ENCODE measurements at places on chromosomes 2 and 18.

DNA sequence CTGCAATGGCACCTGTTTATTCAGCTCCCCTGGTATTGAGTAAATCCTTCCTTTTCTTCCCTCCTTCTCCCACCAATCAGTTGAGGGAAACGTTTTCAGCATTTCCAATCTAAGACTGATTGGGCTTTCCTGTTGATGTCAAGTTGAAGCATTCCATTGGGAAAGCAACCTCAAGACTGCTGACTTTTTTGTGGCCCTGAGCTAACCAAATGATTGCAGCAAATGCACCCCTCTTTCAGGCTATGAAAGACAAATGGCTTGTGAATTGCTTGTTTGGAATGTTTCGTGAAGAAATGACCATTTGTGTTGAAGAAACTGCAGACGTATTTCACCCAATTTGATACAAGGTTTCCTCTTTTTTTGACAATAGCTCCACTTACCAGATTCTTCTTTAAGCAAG is 303.5 kb downstream of the EPHA4 start:
- peaks cover 13% of the 10 kb centered on the region for H3K27me3 ChIP-seq
- H3K4me3 ChIP-seq = no peak overlapping the region
- H3K36me3 ChIP-seq = no peaks in the 10 kb centered on the region
- no peak overlapping the region for H3K27ac ChIP-seq

- peaks cover 5% of the 10 kb centered on the region for H3K4me1 ChIP-seq
- DNase-seq = no peak
- no peak overlapping the region for H3K4me3 ChIP-seq
- H3K27ac ChIP-seq = no peak overlapping the region
Measured at GRCh38 chr2:53865264-53865663, 5.5 kb upstream of the GPR75 start.

GRCh38 chr2:200288670-200289429 is 17.6 kb upstream of the SPATS2L start:
- peaks cover 2% of the 10 kb centered on the region for H3K36me3 ChIP-seq
- no peak for DNase-seq
- H3K27me3 ChIP-seq = peaks cover 26% of the 10 kb centered on the region
- peaks cover 2% of the 10 kb centered on the region for H3K4me1 ChIP-seq
- H3K4me3 ChIP-seq = no peak overlapping the region
- no peak overlapping the region for H3K27ac ChIP-seq

GRCh38 chr2:21269382-21269781 is 145.6 kb downstream of the TDRD15 start:
- no peaks in the 10 kb centered on the region for H3K27me3 ChIP-seq
- no peak overlapping the region for H3K27ac ChIP-seq
- no peak for DNase-seq

DNA sequence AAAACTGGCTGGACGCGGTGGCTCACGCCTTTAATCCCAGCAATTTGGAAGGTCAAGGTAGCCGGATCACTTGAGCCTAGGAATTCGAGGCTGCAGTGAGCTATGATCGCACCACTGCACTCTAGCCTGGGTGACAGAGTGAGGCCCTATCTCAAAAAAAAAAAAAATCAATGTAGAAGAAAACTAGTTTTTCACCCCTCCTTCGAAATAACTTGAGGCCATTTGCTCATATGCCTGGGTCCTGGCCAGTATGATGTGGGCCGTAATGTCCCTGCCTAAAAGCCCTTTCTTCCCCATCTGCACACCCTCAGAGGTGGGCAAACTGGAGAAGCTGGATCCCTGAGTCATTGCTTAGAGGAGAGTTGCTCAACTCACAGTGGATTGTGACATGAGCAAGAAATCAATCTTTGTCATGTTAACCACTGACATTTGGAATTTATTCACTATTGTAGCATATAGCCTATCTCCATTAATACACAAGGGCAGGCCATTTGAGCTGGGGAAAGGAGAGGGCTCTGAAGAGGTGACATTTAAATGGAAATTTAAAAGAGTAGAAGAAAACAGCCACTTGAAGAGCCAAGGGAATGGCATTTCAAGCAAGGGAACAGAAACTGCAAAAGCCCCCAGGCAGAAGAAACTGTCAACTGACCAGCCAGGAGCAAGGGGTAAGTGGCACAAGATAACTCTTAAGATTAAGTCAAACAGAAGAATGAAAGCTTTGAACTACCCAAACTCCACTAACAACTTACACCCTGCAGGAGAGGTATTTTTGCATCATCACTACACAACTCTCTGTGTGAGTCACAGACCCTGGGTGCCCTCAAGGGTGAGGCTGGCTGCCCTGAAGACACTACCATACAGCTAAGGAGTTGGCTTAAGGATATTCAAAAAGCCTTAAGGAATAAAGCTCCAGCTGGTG is 7.6 kb upstream of the METTL21A start:
- H3K4me3 ChIP-seq = no peak overlapping the region
- H3K4me1 ChIP-seq = peaks cover 4% of the 10 kb centered on the region
- no peaks in the 10 kb centered on the region for H3K27me3 ChIP-seq
- no peak overlapping the region for H3K27ac ChIP-seq
- H3K36me3 ChIP-seq = no peaks in the 10 kb centered on the region

DNA sequence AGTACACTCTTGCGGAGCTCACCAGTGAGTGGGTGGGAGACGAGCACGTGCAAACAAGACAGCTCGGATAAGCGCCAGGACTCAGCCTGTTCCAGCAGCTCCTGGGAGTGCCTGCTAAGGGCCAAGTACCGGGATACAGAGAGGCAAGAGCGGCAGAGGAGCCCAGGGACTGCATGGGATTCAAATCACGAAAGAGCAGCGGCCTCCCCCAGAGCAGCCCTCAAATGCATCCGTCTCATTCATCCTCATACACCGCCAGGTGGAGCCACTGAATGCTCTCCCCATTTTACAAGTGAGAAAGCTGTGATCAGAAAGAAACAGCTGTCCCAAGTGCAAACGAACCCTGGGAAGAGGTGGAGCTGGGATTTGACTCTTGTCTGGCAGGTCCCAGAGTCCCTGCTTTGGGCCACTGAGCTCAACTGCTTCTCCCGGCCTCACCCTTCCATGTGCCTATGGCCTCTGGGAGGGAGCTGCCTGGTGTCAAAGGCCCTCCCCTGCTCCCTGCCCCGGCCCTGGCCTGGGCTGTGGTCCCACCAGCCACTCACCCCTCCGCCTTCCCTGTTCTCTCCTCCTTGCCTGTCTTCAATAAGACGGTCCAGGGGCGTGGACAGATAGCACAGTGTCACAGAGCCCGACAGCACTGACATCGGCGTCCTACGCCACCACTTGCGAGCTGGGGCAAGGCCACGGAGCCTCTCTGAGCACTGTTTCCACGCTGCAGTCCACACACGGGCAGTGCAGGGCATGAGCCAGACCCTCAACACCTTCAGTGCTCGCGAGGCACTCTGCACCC is 72.8 kb upstream of the TAF1B start:
- DNase-seq = peak; percentile 33
- peak overlapping the region; percentile 80 for H3K27ac ChIP-seq
- H3K27me3 ChIP-seq = no peaks in the 10 kb centered on the region
- H3K4me1 ChIP-seq = peaks cover 23% of the 10 kb centered on the region
- H3K4me3 ChIP-seq = peak overlapping the region; percentile 21

- peaks cover 2% of the 10 kb centered on the region for H3K36me3 ChIP-seq
- no peak overlapping the region for H3K4me3 ChIP-seq
- DNase-seq = no peak
- peaks cover 21% of the 10 kb centered on the region for H3K27me3 ChIP-seq
- H3K4me1 ChIP-seq = peaks cover 2% of the 10 kb centered on the region
Measured at GRCh38 chr2:209821806-209822205, 50.2 kb downstream of the UNC80 start.

DNA sequence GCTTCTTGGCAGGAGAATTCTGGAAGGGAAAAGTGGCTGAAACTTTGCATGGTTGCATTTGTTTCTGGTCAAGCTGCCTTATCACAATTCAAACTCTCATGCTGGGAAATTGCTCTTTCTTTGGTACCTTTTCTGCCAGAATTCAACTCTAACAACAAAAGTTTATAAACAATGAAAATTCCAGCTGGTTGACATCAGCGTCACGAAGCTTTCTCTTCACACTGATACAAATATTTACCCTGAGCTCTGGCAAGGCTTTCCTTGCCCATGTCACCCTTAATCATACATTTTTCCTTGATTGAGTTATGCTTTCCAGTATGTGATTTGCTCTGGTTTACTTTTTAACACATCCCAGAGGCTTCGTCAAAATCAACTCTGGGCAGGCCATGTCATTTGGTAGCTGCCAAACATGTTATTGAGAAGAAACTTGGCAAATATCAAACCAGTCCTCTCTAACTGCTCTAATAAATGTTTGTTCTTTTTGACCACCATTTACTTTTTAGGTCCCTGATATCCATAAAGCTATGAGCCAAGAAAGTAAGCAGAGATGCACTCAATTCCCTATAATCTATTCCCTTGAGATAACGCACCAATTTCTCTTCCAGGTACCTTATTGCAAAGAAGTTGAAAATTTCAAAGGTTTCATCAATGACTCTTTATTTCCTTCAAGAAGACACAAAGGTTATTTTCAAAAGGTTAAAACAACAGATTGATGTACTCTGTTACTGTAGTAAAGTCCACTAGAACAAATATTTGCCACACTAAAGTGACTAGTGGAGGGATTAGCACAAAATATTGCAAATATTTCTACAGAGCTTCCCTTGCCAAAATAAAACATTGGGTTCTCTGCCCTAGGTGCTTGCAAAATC is 1241.1 kb upstream of the ZEB2 start:
- H3K36me3 ChIP-seq = no peaks in the 10 kb centered on the region
- no peak for DNase-seq
- no peaks in the 10 kb centered on the region for H3K27me3 ChIP-seq
- no peak overlapping the region for H3K4me3 ChIP-seq

DNA sequence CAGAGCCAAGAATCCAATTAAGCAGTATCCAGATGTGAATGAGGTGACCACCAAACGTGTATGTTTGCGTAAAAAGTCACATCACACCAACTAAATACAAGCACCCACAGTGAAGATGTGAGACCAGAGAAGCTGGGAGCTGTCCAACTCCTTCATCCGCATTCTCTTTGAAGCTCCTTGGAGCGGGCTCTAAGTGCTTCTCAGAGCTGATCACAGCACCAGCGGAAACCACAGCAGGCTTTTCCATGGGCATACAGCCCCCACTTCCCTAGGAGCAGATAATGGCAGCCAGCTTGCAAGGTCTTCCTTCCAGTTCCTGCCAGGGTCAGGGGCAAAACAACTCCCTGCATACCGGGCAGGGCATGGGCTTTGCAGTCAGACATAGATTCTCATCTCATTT is 36.4 kb downstream of the REEP1 start:
- H3K4me3 ChIP-seq = no peak overlapping the region
- DNase-seq = no peak

GRCh38 chr18:23824240-23824639 is 135.0 kb downstream of the LAMA3 start:
- H3K27me3 ChIP-seq = peaks cover 23% of the 10 kb centered on the region
- H3K4me3 ChIP-seq = no peak overlapping the region
- no peak for DNase-seq
- no peaks in the 10 kb centered on the region for H3K36me3 ChIP-seq
- peaks cover 17% of the 10 kb centered on the region for H3K4me1 ChIP-seq

DNA sequence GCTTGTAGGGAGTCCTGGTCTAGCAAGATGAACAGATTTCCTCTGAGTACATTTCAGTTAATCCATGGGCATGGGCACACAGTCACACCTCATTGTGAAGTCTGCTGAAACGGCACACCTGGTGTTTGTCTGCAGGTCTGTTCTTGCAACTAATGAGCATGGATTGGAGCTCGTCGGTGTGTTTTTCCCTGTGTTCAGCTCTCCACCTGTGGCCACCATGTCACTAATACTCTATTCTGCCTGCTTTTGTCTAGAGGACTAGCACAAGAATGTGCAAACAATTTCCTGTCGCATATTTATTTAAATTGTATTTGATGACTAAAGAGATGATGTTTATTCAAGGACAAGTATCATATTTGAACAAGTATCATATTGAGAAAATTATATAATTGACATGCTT is 24.5 kb upstream of the PPP4R1 start:
- no peak overlapping the region for H3K27ac ChIP-seq
- no peaks in the 10 kb centered on the region for H3K4me1 ChIP-seq
- H3K4me3 ChIP-seq = no peak overlapping the region
- H3K27me3 ChIP-seq = peaks cover 11% of the 10 kb centered on the region
- DNase-seq = no peak

DNA sequence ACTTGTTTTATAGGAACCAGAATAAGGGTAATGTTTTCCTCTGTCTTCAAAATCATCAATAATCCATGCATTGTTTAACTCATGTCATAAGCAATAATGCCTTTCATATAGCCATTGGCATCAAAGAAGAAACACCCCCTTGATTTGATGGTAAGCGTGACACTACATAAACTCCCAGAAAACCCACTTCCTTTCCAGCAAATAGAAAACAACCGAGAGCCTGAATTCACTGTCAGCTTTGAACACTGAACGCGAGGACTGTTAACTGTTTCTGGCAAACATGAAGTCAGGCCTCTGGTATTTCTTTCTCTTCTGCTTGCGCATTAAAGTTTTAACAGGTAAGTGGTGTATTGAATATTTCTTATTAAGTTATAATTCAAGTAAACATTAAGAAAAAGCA is at the start of gene ICOS:
Gene ICOS (plus strand): TSS at position 229 of the 400 bp plus-strand sequence. CDS start 52 bp downstream, at position 281.
- no peak for DNase-seq
- H3K27me3 ChIP-seq = no peaks in the 10 kb centered on the region
- H3K4me1 ChIP-seq = peaks cover 58% of the 10 kb centered on the region
- H3K36me3 ChIP-seq = peaks cover 12% of the 10 kb centered on the region

GRCh38 chr2:200968162-200968561 is 4.7 kb upstream of the ORC2 start:
- H3K36me3 ChIP-seq = peaks cover under 1% of the 10 kb centered on the region
- H3K27me3 ChIP-seq = no peaks in the 10 kb centered on the region
- no peak for DNase-seq
- peak overlapping the region; percentile 32 for H3K27ac ChIP-seq
- H3K4me3 ChIP-seq = peak overlapping the region; percentile 10
- H3K4me1 ChIP-seq = peaks cover 45% of the 10 kb centered on the region

DNA sequence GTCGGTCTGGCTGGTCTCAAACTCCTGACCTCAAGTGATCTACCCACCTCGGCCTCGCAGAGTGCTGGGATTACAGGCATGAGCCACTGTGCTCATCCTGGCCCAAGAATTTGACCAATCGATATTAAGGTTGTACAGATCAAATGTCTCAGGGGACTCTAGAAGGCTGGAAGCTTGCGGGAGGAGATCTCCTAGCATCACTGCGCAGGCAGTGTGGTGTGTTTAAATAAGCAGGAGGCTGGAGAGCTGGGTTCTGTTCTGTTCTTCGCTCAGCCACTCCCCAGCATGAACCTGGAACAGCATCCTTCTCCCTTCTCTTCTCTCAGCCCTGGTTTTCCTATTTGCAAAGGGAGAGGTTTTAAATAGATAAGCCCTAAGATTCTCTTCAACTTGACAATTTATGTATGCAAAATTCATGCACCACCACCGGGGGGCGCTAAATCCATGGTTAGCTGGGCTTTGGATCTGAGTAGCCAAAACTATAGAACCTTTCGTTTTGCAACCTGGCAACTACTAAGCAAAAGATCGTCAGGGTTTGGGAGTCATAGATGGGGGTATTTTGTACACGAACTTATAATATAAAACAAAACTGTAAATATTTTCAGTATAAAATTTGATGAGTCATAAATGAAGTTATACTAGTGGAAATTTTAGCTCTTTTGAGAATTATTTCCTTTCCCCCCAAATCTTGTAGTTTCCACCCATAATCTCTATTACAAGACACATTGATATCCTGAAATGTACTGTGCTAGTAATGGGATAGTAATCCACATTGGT is 60.6 kb downstream of the SLC16A14 start:
- H3K27me3 ChIP-seq = no peaks in the 10 kb centered on the region
- peaks cover 3% of the 10 kb centered on the region for H3K4me1 ChIP-seq
- no peak overlapping the region for H3K4me3 ChIP-seq
- H3K36me3 ChIP-seq = peaks cover 5% of the 10 kb centered on the region

- no peak for DNase-seq
- no peaks in the 10 kb centered on the region for H3K36me3 ChIP-seq
- no peak overlapping the region for H3K27ac ChIP-seq
Measured at GRCh38 chr2:227052879-227053278, 111.1 kb downstream of the COL4A4 start.

Measured in T-helper 17 cell (primary cell).